ENCODE measurements at places on chromosomes 7 and 10. TPM values are rescaled to one million over a fixed set of nuclear protein-coding genes. Genes with fewer than 3 reads are reported as not detected.

Gene SLC16A12
- total RNA-seq, result 0.18 TPM

DNA sequence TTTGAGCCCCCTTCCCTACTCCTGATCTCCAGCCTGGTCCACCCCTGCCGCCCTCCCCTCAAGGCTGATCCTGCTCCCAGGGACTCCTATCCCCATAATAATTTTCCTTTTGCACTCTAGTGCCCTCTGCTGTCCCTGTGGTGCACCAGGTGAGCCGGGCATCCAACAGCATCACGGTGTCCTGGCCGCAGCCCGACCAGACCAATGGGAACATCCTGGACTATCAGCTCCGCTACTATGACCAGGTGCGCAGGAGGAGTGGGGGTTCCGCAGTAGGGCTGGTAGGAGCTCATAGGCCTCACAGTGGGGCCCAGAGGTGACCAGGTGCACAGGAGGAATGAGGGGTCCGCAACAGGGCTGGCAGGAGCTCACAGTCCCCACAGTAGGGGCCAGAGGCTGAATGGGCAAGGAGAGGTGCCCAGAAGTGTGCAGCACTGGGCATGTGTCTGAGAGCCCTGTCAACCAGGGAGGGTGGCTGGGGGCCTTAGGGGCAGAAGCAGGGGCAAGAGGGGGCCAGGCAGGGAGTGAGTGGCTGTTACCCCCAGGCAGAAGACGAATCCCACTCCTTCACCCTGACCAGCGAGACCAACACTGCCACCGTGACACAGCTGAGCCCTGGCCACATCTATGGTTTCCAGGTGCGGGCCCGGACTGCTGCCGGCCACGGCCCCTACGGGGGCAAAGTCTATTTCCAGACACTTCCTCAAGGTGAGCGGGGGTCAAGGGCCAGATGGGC, 11.7 kb downstream of the EPHB6 start:
- no peak for DNase-seq

- DNase-seq, result no peak
Observed at GRCh38 chr7:16504019-16504418, 22.6 kb upstream of the LRRC72 start.

DNA sequence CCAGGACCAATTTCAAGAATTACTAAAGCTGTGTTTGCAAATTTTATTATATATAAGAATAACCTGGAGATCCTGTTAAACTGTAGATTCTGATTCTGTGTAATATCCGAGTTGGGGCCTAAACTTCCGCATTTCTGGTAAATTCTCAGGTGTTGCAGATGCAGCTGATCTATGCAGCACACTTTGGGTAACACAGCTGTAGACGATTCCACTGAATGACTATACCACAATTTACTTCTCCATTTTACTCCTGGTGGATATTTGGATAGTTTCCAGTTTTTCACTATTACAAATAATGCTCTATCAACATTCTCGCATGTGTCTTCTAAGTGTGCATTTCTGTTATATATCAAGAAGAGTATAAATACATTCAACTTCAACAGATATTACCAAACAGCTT, 7.5 kb downstream of the GDI2 start:
- DNase-seq, result no peak

Gene TFPI2
- 21.8 TPM for total RNA-seq

Gene SLIT1
- not detected for total RNA-seq
